ENCODE measurements at places on chromosomes 6 and 20.

GRCh38 chr6:50720623-50721022, 7.3 kb downstream of the TFAP2D start:
- DNase-seq, result no peak

DNA sequence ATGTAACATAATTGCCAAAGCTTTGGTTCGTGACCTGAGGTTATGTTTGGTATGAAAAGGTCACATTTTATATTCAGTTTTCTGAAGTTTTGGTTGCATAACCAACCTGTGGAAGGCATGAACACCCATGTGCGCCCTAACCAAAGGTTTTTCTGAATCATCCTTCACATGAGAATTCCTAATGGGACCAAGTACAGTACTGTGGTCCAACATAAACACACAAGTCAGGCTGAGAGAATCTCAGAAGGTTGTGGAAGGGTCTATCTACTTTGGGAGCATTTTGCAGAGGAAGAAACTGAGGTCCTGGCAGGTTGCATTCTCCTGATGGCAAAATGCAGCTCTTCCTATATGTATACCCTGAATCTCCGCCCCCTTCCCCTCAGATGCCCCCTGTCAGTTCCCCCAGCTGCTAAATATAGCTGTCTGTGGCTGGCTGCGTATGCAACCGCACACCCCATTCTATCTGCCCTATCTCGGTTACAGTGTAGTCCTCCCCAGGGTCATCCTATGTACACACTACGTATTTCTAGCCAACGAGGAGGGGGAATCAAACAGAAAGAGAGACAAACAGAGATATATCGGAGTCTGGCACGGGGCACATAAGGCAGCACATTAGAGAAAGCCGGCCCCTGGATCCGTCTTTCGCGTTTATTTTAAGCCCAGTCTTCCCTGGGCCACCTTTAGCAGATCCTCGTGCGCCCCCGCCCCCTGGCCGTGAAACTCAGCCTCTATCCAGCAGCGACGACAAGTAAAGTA, 547 bp upstream of the ESR1 start:
- no peak for DNase-seq

DNA sequence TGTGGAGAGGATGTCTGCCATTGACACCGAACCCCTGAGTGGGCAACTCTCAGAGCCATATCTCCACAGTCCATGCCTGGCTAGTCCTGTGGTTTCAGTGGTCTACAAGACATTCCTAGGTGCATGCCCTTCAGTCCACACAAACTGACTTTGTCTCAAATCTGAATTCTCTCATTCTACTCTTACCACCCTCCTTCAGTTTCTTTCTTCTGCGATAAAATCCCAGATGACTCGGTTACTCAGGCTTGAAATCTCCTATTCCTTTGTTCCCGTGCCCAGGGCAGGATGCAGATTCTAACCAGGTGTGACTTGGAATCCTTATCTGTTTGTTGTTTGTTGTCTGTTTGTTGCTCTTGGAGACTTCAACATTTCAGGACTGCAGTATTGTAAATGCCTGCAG, 9.3 kb downstream of the CDS2 start:
- DNase-seq, result no peak

DNA sequence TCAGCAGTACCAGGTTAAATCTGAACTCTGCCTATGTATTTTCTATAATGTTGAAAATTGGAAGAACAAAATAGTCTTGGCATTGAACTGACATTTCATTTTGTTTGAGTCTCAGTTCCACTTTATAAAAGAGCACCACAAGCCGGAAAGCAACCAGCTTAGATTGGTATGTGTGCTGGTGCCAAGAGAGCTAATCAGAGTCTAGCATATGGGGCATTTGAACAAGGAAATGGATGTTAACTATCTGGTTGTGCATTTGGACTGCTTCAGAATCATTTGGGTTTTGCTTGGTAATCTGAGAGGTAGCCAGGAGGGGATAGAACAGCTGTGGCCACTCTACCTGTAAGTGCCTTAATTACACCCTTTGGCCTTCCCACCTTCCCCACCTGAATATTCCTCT, 184.8 kb downstream of the GRIK2 start:
- DNase-seq, result no peak

- DNase-seq, result no peak
Observed at GRCh38 chr6:150261997-150262697, 106.7 kb upstream of the IYD start.

GRCh38 chr6:45132059-45132458, 196.1 kb upstream of the RUNX2 start:
- no peak for DNase-seq

DNA sequence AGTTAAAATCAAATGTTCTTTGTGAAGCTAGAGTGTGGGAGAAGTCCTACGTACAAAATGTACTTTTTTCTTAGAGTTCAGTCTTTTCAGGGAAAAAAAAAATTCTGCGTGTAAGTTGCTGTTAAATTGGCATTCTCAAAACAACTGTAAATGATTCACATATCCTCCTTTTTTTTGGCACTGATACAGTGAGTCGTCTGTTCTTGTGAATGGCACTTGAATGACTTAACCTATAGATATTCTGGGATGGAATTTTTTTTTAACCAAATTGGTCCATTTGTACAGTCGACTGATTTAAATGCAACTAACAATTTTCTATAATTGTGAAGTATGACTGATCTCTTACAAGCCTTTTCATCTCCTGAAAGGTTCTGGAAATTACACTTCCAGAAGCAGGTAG, 5.5 kb upstream of the JAG1 start:
- DNase-seq, result no peak

GRCh38 chr6:43947860-43948259, 177.8 kb downstream of the VEGFA start:
- no peak for DNase-seq

- no peak for DNase-seq
Observed at GRCh38 chr20:35017099-35017835, 61.6 kb downstream of the MYH7B start.

DNA sequence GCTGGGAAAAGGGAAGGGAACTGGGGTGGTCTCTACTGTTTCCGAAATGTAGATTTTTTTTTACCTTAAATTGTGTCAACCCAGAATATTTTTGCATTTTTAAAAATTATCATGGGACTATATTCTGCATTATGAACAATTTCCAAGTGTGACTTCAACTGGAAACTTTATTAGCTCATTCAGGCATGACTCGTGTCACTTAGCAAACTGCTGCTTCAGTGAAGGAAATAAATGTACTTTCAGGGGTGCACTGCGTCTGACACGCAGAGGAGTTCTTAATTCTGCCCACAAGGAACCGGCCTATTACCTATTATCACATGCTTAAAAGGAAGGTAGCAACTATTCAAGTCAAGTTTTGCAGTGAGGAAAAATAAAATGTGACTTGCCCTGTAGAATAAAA, 291.3 kb upstream of the PRDM1 start:
- DNase-seq, result no peak

GRCh38 chr20:32304131-32304746, 26.8 kb downstream of the KIF3B start:
- DNase-seq, result no peak

DNA sequence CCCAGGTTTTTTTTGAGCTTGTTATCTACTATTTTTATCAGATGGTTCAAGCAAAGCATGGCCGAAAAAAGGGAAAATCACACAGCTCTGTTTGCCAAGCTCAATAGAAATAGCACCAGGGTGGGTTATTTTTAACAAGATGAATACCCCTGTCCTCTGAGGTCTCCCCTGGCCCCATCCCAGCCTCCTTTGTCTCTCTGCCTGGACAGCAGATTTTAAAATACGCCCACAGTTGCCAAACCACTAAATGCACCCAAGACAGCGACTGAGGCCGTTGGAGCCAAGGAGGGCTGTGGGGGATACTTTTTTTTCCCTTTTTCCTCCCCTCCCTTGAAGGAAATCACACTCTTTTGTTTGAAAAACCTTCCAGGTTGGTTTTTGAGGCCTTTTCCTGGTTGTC, 106.6 kb downstream of the VEGFA start:
- no peak for DNase-seq

Data from CD4-positive, alpha-beta T cell treated with Interleukin-15 for 4 hours (primary cell).